ENCODE measurements at places on chromosomes 3 and 15.

DNA sequence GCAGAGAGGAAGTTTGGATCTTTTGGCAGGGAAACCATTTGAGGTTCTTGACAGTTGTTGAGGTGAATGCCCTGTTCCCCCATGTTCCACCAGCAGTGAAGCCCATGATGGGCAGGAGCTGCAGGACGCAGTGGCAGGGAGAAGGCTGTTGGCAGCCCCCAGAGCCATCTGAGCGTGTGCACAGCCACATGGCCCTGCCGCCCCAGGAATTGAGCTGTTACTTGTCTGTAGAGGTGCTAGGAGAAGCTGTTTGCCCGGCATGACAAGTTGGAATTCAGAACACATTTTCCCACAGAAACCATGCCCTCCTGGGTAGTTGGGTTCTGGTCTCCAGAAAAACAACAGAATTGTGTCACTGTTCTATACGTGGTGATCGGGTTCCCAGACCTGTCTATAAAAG, 218.2 kb upstream of the NR2E3 start:
- no peak for DNase-seq

- no peak for DNase-seq
Measured at GRCh38 chr15:73956743-73957135, 30.5 kb downstream of the LOXL1 start.

DNA sequence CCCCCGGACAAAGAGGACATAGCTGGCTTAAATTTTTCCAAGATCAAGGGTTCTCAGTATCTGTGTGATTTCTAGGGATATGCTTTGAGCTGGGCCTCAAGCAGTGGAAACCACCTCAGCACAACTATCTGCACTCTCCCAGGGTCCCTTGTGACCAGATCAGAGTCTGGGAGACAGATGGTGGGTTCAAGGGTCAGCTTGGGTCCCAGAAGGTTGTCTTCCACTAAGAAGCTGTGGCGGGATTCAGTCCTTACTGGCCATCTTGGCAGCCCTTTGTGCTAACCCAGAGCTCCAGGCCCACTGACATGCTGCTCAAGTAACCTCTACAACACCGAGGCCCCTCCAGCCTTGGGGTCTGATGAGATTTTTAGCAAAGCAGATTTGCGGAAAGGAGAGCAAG, 2.7 kb downstream of the INSYN1 start:
- DNase-seq, result no peak

GRCh38 chr3:45948311-45948781, 5.1 kb downstream of the CXCR6 start:
- no peak for DNase-seq

- no peak for DNase-seq
Measured at GRCh38 chr15:65396965-65397317, 19.1 kb upstream of the IGDCC3 start.

- DNase-seq, result no peak
Measured at GRCh38 chr15:67085818-67086636, 20.6 kb downstream of the SMAD3 start.

DNA sequence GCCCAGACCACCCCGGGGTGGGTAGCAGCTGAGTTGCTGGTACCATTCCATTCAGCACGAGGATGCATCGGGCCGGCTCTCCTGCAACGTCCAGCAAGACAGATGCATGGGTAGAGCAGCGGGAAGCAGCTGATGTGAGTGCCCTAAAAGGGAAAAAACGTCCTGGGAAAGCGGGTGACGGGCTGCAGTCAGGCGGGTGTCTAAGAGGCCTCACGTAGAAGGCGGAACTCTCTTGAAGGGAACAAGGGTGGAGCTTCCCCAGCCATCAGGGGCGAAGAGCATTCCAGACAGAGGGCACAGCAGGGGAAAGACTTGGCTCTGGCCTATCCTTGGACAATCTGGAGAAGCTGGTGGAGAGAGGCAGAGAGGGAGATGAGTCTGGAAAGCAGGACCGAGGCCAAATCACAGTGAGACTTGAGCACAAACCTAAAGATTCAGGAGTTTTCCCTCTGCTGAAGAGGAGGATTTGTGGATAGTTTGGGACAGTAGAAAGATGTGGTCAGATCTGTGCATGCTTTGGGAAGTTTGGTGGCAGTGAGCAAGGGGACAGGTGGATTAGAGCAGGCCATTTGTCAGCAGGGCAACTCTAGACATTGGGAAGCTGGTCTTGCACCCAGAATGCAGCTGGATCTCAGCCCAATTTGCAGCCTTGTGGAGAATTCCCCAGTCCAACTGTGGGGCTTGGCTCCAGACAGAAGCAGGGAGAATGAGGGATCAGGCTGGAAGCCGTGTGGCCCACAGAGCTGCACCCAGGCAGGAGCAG, 70.7 kb downstream of the SEMA5B start:
- DNase-seq, result no peak

GRCh38 chr15:62880278-62880677, 162.3 kb upstream of the TPM1 start:
- DNase-seq, result no peak

DNA sequence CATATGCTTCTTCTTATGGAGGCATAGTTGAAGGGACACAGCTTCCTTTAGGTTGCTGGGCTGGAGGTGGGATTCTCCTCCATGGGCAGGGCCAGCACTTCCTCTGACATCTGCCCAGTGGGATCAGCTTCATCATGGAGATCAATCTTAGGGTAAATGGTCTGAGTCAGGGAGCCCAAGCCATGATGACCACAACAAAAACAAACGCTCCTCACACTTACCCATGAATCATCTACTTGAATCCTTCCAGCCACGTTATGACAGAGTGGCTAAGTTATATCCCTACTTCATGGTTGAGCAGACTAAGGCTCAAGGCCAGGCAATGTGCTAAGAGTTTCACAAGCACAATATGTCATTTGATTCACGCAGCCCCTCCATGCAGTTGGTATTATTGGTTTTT, 87.2 kb upstream of the NMNAT3 start:
- no peak for DNase-seq

DNA sequence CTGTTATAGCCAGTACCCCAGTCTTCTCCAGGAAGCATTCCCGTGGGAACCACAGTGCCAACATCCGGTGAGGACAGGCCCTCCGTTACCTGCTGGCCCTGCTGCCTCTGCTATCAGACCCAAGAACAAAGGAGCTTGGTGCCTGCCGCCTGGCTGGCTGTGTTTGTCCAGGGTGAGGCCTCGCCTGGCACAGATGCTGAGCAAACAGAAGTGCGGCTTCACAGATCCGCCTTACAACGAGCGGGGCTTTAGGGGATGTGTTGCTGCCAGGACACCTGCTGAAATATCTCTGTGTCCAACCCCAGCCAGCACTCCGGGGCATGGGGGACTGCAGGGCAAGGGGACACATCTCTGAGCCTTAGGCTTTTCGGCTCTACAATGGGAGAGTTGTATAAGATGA, 2.2 kb upstream of the EPHB3 start:
- no peak for DNase-seq

DNA sequence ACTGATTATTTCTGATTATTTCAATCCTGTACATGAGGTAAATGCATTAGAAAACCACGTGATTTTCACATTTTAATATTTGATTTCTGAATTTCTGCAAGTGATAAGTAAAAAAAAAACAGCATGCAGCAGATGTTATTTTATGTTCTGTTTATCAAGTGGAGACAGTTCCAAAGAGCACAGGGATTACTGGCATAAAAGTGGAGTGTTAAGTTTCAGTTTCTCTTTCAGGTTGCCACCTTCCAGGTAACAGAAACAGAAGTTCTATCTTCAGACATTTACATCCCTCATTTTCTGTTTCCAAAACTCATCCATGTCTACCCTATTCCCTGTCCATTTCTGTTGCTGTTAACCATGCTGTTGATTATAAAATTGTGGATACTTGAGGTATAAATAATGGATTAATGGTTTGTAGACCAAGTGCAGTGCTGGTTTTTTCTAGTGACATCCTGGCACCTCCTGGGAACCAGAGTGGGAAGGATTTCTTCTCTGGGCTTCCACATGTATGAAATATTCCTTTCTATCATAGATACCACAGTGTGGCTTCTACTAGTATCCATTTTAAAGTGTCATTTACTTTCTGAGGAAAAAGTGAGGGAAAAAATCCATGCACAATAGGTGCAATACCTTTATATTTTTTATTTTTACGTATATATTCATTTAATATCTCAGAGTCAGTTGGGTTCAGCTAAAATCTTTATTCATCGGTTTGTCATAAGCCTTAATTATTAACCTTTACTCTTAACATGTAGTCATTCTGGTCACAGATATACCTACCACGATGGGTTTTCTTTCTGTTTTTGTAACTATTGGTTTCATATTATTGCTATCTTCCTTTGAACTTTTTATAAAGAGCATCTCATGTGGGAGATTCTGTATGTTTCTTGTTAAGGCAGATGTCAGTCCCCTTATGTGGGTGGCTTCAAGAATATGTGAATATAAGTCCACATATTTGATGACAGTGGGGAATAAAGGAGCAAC, 1010.0 kb downstream of the SQOR start:
- DNase-seq, result no peak

GRCh38 chr3:126618021-126618420, 36.9 kb downstream of the TXNRD3 start:
- no peak for DNase-seq

GRCh38 chr3:38834717-38835116, 18.7 kb upstream of the SCN10A start:
- DNase-seq, result no peak
